ENCODE measurements at places on chromosomes 5 and 9.
A peak's percentile ranks its signal among the peaks of the same experiment; 100 is the strongest.

- no peak for DNase-seq
These were observed 83.3 kb upstream of the ZBTB43 start for GRCh38 chr9:126721564-126721981.

DNA sequence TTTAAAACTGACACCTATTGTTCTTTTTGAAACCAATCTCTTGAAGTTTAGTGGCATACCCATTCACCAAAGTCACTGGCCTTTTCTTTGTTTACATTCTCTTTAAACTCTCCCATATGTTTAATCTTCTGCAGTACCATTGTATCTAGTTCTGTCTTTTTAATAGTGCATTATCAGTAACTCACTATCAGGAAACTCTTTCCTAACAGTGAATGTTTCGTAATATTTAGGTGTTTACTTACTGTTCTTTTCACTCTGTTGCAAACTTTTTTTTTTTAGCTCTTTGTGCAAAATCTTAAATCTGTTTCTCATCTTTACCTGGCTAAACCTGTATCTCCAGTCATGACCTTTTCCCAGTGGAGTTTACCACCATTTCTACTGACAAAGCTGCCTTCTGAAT lies 17.2 kb downstream of the SMAD5 start:
- no peak for DNase-seq

GRCh38 chr5:81010336-81011169 lies 50.4 kb downstream of the RASGRF2 start:
- no peak for DNase-seq

- no peak for DNase-seq
These were observed 389.6 kb downstream of the KDM4C start for GRCh38 chr9:7147121-7148090.

GRCh38 chr5:107437986-107438510 lies 232.7 kb downstream of the EFNA5 start:
- DNase-seq = no peak

- no peak for DNase-seq
These were observed 52.9 kb downstream of the COMMD10 start for GRCh38 chr5:116137544-116138378.

DNA sequence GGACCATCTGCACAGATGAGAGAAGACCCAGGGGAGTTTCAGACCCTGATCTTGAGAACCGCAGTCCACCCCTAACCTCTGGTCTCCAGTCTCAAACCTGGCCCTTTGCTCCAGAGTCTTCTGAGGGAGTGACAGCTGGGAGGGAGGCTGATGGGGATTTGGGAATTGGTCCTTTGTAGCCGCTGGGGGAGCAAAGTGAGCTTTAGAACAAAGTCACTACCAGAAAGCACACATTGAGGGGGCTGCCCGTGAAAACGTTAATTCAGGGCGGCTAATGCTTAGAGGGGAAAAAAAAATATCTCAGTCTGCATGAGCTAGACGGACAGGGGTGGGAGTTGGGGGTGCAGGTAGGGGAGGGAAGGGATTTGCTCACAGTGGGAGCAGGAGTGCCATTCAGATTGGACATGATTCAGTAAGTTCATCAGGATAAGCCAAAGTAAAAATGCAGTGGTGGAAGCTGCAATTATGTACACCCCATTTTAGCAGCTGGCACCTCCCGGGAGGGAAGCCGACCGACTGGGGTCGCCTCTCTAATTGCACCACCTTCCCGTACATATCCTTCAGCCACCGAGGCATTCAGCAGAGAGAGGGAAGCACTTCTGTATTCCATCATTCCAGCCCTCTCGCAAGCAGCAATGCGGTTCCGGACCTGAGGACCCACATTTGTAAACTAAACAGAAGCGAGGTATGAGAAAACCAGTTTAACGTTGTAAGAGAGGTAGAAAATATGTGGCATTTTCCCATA lies 123.4 kb upstream of the RETREG1 start:
- DNase-seq = no peak

DNA sequence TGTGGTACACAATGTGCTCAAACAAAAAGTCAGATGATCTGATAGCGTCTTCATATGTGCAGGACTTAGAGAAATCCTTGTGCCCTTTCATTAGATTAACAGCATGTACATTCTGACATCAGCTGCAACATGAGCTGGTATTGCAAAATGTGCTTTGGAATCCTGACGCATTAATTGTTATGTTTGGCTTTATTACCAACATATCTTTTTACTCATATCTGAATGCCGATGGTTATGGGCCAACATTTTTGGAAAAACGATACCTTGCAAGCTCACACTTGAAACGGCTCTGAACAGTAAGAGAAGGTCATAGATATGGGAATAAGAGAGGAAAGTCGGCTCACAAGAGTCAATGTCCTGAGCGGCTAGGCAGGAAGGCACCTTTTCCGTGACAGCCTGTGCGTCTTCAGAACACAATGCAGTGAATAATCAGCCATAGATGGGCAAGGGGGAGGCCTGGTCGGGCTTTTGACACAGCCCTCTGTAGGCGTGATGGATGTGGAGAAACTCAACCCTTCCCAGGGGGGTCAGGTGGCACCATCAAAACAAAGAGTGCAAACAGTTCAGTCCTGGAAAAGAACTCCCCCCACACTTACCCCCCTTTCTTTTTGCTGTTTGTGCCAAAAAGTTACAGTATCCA lies 36.4 kb upstream of the GAS1 start:
- no peak for DNase-seq

- no peak for DNase-seq
These were observed 44.8 kb downstream of the LURAP1L start for GRCh38 chr9:12819436-12820185.

DNA sequence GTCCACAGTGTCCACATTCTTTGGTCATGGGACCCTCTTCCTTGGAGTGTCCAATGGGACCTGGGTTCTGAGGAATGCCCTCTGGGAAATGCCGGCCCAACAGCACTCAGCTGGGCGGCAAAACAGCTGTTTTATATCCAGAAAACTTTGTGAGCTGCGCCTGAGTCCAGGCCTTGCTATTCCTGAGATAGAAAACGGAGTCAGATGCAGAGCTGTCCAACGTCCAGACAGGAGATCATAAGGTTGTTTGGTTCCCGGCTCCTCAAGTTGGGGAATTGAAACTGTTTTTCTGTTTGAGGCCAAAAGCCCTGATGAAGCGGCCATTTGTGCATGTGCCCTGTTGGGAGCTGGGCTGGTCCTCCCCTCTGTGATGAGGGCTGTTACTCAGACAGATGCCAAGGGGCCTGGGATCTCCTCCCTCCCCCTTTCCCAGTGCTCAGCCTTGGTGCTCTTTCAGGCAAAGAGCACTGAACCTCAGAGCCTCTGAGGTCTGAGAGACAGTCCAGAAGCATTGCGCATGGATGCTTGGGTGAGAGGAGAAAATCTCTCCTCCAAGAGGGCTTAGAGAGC lies 66.6 kb upstream of the GARNL3 start:
- DNase-seq = no peak

DNA sequence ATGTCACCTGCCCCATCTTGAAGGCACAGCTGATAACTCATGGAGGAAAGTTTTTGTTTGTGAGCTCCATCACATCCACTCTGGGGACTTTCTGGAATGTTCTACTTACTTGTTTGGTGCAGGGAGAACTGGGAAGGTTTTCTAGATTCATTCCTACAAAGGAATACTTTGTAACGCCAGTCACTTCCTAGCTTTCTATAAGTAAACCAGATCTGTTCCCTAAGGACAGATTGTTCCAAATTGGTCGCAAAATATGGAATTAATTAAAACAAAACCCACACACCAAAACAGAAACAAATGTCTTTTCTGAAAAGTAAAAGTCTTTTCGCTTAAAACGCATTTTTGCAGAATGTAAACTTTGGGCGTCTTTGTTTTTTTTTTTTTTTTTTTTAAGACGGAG lies 167.6 kb downstream of the PDZD2 start:
- no peak for DNase-seq

GRCh38 chr9:962023-962422 lies 14.4 kb upstream of the DMRT3 start:
- DNase-seq = no peak

DNA sequence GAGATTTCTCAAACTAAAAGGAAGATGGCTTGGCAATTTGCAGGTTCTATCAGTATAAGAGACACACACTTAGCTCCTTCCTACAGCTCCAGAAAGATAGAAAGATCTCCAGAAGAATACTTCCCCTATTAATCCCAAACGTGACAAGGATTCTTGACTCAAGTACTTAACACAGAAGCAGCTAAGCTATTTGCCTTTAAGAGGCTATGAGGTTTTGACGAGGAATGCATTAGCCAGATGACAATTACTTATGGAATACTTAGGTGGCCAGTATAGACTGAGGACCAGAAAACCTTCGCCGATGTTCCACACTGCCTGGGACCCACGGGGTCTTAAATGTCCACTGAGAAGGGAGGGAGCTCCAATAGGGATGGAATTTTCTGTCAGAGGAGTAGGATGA lies 340.5 kb upstream of the KIF2A start:
- no peak for DNase-seq

- no peak for DNase-seq
These were observed 35.6 kb downstream of the CEP72 start for GRCh38 chr5:647727-648126.

- no peak for DNase-seq
These were observed 686.7 kb downstream of the ISL1 start for GRCh38 chr5:52069997-52070396.

DNA sequence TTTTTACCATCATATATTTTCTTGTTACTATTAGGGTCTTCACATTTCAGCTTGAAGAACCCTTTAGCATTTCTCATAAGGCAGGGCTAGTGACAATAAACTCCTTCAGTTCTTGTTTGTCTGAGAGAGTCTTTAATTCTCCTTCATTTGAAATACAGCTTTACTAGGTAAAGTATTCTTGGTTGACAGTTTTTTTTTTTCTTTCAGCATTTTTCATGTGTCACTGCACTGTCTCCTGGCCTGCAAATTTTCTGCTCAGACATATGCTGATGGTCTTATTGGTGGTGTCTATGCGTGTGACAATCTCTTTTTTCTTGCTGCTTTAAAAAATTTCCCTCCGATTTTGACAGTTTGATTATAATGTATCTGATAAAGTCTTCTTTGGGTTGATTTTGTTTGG lies 399.9 kb downstream of the SH3GL2 start:
- no peak for DNase-seq

DNA sequence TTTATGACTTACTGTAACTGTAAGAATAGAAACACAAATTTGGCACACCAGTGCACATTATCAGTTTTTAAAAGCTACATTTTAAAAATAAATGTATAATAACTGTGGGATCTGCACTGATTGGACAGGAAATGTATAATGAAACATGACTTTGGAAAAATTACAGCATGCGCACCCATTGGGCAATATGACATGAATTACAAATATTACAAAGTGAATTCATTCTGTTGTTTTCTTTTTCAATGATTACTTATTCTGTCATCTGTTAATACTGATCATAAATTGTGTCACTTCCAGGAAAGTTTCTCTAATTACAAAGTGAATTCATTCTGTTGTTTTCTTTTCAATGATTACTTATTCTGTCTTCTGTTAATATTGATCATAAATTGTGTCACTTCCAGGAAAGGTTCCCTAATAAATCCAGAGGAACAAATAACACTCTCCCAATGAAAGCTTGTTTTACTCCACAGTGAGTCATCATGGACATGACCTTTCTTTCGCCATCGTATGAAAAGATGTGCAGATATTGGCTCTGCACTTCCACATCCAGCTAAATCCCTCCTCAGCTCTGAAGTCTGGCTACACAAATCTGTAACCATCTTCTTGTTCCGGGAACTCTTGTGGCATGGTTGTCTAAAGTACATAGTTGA lies 297.0 kb upstream of the HAPLN1 start:
- no peak for DNase-seq

DNA sequence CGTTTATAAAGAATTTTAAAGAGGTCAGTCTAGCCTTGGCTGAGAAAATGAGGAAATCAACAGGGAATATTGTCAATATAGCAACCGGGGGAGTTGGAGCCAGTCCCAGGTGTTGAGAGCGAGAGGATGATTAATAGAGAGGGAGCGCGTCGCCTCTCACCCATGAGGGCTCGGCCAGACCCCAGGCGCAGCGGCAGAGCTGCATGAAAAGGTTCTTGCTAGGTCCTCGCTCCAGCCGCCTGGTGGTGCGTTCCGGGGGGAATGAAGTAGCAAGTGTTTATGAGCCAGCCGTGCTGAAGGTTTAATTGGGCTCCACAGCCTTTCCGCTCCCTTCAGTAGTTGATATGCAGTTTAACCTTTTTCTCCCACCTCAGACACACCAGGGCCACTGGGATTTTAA lies 167.3 kb upstream of the IRX1 start:
- no peak for DNase-seq

GRCh38 chr5:171832775-171833174 lies 47.2 kb downstream of the SMIM23 start:
- no peak for DNase-seq

DNA sequence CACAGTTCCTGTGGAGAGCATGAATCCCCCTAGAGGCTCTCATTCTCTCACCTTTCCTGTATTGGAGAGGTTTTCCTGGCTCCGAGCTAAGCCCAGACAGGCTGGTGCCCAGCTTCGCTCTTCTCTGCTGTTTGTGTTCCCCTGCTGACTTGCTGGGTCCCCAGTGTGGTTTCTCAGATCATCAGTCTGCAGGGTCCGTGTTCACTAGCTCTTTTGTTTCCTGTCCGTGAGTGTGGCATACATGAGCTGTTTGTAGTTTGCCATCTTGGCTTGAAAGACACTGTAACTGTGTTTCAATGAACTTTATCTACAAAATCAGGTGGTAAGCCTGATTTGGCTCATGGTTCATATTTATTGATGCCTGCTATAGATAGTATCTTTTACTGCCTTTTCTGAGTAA lies 23.8 kb downstream of the LOX start:
- no peak for DNase-seq

GRCh38 chr5:10360686-10361085 lies 7.2 kb downstream of the MARCHF6 start:
- DNase-seq = no peak

- peak; percentile 26 for DNase-seq
These were observed 172.2 kb downstream of the CCDC192 start for GRCh38 chr5:127875235-127876021.

GRCh38 chr9:85640425-85640824 lies 101.3 kb downstream of the AGTPBP1 start:
- no peak for DNase-seq

DNA sequence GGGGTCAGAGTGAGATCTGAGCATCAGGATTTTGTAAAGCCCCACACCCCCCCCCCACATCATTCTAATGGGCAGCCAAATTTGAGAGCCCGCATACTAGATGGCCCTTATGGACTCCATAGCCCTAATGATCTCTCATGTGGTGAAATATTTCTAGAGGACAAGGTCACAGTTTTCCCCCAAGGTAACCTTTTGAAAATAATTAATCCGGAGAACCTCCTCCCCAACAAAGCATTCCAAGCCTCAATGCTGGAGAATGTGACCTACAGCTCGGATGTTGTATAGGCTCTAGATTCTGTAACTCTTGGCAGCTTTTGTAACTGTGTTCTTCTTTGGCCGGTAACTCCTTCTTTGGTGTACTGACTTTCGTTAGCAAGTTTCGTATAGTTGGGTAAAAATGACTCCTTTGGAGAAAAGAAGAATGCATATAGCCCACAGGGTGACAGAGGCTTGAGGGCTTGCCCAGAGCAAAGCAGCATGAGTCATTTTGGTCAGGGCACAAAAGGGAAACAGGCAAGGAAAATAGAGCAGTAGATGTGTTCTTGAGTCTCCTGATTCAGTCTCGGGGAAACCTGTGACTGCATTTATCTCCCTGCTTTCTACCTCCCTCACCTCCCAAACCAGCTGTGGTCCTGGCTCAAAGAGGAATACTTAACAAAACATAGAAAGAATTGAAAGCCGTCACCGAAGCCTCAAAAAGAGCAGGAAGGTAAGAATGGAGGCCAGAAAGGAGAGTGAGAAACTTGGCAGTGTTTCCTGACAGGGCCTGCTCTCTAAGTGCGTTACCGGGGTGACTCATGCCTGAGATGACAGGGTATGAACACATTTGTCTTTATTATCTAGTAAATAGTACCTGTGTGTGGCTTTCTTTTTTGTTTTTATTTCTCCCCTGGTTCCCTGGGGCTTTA lies 6.6 kb upstream of the XPA start:
- peak; percentile 57 for DNase-seq

Data from activated T-cell treated with anti-CD3 and anti-CD28 coated beads, Interleukin-2, amount 50 U/mL, for 48 hours (primary cell).